ENCODE measurements at places on chromosomes 3 and 15.

- DNase-seq = peak; percentile 100
Measured at GRCh38 chr3:101676765-101677435, at the start of gene ZBTB11. TSS of gene ZBTB11 (minus strand) at chr3:101677132. CDS start at chr3:101676914, 218 bp downstream.

DNA sequence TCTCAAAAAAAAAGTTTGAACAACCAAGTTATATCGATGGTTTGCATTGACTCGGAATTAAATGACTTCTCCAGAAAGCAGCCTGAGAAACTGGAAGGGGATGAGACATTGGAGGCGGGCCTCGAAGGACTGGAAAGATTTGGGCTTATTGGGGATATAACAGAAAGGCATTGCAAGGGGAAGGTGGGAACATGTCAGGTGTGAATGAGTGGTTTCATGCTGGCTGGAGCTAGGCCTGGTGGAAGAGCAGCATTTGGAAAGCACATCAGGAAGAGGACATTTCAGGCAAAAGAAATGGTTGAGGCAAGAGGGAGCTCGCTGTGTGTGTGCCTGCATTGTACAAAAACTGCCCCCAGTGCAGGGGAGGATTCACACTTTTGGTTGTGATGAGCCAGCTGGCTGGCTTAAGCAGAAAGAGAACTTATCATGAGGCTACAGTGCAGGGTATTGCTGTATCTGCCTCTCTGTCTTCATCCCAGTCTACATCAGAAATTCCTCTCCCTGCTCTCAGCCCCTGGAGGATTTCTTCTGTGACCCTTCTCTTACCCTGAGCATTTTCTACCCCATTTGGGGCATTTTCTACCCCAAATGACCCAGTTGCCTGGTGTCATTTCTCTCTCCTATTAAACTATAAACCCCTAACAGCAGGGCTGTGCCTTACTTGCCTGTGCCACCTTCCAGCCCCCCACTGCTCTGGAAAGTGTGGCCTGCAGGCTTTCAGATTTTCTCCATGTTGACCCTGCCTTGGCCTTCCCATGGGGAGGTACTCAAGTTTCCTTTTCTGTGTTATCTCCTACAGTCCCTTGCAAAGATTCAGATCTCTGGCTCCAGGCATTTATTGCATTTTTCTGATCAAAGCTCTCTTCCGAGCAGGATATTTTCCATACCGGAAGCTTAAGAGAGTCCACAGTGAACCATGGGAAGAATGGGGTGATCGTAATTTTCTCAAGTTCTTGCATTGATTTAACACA lies 64.4 kb upstream of the FLNB start:
- DNase-seq = no peak

DNA sequence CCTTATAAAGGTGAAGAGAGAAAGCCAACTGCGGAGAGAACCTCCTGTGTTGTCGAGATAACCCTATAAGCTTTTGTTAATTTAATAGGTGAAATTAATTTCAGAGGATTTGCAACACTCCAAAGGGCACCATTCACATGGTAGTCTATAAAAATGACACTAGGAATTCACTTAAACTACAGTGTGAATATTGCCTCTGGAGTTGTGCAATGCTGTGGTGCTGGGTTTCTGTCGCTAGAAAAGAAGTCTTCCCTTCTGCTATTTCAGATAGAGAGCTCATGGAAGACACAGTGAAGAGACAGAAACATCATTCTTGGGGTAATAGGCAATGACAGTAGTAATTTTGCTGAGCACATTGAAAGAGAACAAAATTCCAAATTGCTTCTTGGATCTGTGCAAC lies 28.8 kb upstream of the PROK2 start:
- DNase-seq = no peak

GRCh38 chr15:65339920-65340319 lies 35.4 kb downstream of the RNU5B-1 start:
- DNase-seq = no peak

GRCh38 chr15:78641102-78641748 lies at the start of gene CHRNB4:
TSS of gene CHRNB4 (minus strand) at chr15:78641210. CDS start at chr15:78641133, 77 bp downstream.
- peak; percentile 35 for DNase-seq

DNA sequence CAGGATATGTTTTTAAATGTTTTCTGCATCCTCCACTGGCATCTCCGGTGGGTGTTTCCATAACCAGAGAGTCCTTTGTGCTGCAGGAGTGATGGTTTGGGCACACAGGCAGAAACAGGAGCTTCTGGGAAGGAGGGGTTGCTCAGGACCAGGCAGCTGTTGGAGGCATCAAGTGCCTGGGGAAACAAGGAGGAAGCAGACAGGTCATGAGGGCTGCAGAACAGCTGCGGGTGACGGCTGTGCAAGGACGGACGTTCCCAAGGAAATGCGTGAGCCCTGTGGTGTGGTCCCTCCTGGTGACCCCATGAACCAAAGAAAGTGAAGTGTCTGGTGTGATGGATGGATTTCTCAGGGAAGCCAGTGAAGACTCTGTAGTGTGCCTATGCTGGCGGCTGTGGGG lies 61.2 kb upstream of the TNFAIP8L3 start:
- DNase-seq = no peak

DNA sequence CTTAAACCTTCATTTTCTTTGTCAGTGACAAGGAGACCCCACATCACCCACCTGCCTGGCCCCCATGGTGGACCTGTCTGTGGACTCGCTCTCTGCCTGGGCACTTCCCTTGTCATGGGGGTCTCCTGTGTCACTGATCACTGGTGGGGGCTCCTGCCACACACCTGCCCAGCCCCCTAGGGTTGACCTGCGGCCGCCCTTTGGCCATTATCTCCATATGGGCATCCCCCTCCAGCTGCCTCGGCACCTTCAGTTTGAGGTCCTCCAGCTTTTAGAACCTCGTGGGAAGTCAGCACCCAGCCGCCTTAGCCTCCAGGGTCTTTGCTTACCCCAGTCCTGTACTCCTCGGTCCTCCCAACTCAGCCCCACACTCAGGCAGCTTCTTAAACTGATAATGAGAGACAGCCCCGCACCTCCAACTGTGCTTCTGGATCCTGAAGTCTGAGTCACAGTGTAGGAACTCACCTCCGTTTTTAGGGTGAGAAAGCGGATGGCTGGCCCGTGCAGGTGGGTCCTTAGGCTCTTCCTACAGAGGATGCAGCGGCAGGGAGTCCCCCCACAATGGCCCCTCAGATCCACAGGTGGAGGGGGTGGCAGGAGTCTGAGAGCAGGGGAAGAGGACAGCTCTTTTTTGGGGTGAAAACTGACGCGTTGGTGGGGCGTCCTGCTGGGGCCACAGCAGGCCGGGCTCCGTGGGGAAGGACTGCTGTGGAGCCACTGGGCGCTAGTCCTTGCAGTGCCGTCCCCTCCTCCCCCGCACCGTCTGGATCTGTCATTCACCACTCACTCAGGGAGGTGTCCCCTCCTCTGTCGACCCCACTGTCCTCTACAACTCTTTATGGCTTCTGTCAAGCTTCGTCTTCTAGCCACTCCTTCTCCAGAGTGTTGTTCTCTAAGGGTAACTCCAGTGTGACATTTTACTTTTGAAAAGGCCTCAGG lies 8.7 kb upstream of the PRR23E start:
- no peak for DNase-seq

DNA sequence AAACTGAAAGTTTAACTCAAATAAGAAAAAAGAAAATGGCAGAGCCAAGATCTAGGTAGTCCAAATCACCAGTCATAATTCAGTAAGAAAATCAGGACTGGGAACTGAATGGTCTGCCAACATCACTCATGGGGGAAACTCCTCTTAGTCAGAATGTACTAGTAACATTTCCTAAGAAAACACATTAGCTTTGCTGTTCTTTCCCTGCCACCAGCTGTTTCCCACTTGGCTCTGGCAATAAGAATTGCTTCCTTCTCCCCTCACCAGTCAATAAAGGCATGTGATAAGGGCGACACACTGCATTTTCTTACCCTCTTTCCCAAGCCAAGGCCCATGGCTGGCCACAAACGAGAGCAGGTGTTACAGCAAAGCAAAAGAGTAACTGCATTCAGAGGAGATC lies 46.1 kb downstream of the PIK3R4 start:
- DNase-seq = peak; percentile 24

- DNase-seq = peak; percentile 55
Measured at GRCh38 chr3:128011140-128011539, 41.1 kb upstream of the SEC61A1 start.

- no peak for DNase-seq
Measured at GRCh38 chr15:51119120-51119519, 24.4 kb upstream of the TNFAIP8L3 start.

DNA sequence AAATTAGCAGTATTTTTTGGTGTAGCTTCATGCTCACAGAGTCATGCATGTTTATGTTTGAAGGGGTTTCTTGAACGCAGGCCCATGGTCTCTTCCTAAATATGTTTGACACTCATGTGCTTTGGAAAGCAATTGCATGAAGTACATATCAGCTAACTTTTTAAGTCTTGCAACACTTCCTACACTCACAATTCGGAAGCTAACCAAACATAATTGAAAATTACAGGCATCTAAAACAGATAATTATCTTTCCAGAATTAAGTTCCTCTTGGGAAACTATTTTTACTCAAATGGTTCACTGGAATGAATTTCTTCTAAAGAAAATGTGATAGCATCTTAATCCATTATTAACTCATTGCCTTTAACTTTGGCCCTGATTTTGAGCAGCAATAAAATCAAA lies 438.9 kb downstream of the RAP2B start:
- no peak for DNase-seq

DNA sequence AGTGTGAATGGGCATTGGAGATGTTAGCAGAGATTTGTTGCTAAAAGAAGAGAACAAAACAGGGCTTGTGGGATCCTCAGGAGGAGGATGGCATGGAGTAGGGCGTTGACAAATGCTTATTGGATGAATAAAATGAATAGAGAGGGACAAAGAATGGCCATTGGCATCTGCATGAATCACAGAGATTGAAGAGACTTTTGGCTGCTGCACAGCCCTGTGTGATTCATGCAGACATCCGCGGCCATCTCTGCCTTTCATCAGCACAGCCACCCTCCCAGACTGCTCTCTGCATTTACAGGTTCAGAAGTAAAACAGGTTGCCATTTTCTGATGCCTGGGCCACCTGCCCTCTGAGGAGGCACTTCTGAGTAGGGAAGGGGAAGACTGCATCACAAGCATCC lies 397.9 kb downstream of the EPHB1 start:
- no peak for DNase-seq

GRCh38 chr3:112187300-112187699 lies 54.3 kb upstream of the GCSAM start:
- DNase-seq = no peak

DNA sequence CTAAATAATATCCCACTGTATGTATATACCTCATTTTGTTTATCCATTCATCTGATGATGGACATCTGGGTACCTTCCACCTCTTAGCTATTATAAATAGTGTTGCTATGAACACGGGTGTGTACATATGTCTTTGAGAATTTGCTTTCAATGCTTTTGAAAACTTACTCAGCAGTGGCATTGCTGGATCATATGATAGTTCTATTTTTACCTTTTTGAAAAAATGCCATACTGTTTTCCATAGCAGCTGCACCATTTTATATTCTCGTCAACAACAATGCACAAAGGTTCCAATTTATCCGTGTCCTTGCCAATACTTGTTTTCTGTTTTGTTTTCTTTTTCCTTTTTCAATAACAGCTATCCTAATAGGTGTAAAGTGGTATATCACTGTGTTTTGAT lies 77.1 kb downstream of the PEAK1 start:
- DNase-seq = peak; percentile 19

All from choroid plexus epithelial cell (primary cell).